ENCODE measurements at places on chromosomes 1 and 21.

DNA sequence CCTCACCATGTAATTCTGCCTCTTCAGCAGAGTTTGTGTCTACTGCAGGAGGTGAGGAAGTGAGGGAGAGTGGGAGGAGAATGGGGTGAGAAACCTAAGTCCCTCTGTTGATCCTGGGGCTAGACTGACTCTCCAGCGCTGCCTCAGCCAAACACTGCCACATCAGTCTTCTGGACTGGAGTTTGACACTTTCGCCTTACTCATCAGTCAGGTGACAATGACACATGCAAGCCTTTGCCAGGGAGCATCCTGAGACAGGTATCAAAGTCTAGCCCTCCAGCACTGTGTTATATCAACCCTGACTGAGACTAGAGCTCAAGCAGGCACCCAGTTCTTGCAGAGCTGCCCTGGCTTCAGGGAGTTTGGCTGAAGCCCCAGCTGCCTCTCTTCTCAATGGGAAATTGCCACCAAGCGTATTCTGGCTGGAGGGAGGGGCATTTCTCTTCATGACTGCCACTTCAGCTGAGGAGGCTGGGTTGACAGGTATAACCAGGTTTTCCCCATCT, 33.3 kb upstream of the SUCO start:
- no peak for DNase-seq

GRCh38 chr1:197356723-197357533, 88.9 kb downstream of the CRB1 start:
- DNase-seq = peak; percentile 80

- DNase-seq = no peak
Measured at GRCh38 chr1:17991996-17992395, 115.6 kb upstream of the IGSF21 start.

DNA sequence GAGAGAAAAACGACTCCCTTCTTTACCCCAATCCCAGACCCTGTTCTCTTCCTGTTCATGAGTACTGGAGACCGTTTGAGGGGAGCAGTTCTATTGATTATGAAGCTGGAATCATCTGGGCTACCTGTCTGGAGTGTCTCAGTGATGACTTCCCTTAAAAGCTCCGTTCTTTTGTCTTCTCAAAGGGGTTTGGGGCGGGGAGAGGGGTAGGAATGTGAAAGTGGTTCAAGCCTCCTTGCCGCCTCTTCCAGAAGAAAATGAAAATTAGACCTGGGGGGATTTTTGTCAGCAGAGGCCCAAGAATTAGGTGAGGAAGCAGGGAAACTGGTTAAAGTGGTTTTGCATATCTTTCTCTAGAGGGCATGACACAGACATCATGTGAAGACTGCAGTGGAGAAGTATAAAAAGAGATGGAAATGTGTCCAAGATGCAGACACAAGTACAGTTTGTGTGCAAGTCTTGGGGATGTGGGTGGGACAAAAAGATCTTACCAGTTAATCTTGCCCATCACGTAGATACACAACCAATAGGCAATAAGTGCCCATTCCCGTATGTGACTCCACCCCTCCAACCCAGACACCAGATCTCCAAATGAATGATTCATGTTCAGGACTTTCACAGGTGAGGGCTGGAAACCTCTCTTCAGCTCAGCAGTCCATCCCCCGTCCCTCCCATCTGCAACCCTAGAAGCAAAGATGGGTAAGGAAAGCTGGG, 470 bp upstream of the MTMR11 start:
- peak; percentile 86 for DNase-seq

- no peak for DNase-seq
Measured at GRCh38 chr1:101451888-101452287, 215.1 kb downstream of the S1PR1 start.

GRCh38 chr1:151817353-151817730, 12.1 kb upstream of the LINGO4 start:
- peak; percentile 43 for DNase-seq

GRCh38 chr1:94285031-94285654, 47.8 kb upstream of the ARHGAP29 start:
- no peak for DNase-seq

DNA sequence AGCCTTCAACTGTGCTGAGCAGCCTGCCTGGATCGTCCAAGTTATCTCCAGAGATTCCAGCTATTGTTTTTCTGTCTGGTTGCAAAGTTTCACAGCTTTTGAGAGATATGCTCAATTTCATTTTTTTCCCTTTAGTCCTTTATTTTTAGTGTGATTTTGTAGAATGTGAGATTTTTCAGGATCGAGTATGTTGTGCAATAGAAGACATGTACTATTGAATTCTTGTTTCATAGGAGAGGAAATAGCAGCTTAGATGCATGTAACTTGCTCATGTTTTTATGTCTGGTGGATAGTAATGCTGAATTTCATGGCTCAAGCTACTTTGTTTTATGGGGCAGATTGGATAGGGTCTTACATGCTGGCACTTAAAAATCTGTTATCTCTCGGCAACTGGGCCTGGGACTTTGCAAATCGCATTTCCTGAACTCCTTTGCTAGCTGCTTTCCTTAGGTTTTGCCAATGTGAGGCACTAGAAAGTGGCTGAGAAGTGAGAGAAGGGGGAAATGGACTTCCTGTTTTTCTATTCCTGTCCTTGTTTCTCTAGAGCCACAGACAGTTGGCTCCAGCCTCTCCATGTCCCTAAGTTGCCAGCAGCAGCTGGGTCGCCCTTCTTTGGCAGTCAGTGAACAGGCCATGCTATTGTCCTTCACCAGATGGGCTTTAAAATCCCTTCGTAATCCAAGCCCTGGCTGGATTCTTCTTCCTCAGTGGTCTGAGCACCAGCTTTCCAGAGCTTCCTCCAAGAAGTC, 101.4 kb upstream of the PDE4B start:
- DNase-seq = no peak

- DNase-seq = peak; percentile 64
Measured at GRCh38 chr1:117606649-117607430, 992 bp downstream of the TENT5C start.

GRCh38 chr1:10635085-10635896, 160.5 kb downstream of the PEX14 start:
- no peak for DNase-seq

- DNase-seq = no peak
Measured at GRCh38 chr1:207203541-207203940, 99.5 kb downstream of the C4BPA start.

DNA sequence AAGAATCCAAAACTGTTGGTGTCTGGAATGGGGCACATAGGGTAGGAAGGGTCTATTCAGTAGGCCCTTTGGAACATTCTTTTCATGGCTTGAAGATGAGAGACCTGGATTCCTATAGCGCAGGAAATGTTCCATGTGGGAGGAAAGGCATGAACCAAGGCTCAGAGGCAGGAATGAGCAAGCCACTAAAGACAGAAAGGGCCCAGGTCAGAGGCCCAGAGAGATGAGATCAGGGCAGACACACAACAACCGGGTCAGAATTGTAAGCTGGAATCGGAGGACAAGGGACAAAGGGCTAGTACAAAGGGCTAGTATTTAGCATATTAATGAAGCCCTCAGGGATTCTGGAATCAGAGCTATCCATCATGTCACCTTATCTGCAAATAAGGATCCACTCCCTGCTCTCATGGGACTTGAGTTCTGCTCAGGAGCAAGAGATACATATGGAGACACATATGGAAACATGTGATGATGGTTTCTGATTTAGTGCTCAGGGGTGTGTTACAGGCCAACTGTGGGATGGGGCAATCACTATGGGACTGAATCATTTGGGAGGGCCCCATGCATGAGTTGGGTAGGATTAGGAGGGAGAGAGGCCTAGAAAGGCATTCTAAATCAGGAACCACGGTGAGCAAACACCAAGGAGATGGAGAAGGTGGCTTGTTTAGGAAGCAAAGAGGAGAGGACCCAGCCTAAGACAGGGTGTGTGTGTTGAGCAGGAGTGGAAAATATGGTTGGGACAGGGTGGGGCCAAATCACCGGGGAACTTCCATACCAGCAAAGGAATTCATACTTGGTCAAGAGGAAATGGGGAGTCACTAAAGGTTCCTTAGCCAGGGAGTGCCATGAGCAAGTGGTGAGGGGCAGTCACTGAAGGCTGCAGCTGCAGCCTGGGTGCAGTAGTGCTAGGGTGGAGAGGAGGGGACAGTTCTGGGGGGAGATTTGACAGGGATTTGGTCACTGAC, 8.6 kb downstream of the NECTIN4 start:
- no peak for DNase-seq

DNA sequence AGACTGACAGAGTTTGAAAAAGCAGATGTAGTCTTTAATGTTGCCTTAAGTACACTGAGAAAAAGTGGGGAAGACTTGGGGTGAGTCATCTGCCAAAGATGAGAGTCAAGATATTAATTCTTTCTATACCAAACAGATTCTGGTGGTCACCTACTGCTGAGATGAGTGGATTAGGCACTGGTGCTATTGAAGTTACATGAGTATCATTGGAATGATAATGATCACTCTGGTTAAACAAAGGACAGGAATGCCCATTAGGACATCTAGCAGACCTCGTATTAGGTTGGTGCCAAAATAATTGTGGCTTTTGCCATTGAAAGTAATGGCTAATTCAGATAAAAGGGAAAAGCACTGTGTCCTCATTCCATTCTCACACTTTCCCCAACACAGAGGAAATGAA, 1588.9 kb downstream of the KCNT2 start:
- DNase-seq = no peak

GRCh38 chr1:15961492-15961891, 14.4 kb downstream of the ZBTB17 start:
- DNase-seq = no peak

DNA sequence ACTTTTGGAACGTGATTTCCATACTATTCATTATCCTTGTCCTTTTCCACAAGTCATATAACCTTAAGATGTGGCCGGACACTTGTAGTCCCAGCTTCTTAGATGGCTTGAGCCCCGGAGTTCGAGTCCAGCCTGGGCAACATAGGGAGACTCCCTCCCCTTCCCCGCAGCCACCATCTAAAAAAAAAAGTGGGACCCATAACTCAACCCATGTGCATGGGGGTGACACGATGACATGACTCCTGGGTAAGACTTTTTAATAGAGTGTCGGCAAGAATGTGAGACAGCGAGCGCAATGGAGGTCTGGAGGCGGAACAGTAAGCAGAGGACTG, 25.7 kb downstream of the MIA3 start:
- no peak for DNase-seq

DNA sequence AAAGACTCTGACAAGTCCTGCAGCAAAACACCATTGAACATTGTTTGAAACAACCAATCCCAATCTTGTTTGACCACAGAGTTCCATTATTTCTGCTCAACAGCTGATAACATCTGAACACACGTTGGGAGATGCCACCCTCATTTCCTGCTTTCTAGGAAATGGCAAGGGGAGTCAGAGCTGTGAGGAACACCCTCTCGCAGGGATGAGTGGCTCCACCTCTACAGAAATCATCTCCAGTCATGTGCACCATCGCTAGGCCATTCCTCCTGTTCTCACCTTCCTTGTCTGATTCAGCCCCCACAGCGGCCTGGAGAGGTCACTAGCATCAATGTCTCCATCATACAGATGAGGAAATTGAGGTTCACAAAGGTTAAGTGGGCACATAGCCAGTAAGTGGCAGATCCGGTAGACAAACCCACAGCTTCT, 22.4 kb upstream of the RUNX3 start:
- no peak for DNase-seq

- DNase-seq = no peak
Measured at GRCh38 chr1:36989241-36989640, 45.1 kb downstream of the GRIK3 start.

DNA sequence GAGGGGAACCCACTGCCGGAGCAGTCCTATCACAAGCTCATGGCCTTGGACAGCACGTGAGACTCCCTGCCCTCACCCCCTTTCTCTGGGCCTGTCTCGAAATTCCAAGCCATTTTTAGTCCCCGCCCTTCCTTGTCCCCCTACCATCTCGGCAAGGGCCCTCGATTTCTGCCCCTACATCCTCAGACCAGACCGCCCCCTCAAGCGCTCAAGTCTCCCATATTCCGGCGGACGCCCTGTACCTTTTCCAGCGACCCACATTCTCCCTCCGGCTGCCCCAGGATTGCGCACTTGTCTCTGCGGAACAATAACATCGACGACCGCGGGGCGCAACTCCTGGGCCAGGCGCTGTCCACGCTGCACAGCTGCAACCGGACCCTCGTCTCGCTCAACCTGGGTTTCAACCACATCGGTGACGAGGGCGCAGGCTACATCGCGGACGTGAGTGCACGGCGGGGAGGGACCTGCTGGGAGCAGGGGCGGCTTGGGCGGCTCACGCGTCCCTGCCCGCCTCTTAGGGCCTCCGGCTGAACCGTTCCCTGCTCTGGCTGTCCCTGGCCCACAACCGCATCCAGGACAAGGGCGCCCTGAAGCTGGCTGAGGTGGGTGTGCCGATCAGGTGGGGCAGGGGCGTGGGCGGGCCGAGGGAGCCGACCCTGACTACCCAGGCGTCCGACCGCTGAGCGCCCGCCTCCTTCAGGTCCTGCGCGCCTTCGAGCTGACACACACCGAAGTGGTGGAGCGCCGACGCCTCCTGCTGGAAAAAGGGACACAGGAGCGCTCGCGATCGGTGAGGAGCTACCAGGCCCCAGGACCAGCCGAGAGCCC, 7.0 kb downstream of the LRRC71 start:
- DNase-seq = peak; percentile 92

GRCh38 chr1:226109829-226110248, 47.3 kb downstream of the H3-3A start:
- peak; percentile 87 for DNase-seq

DNA sequence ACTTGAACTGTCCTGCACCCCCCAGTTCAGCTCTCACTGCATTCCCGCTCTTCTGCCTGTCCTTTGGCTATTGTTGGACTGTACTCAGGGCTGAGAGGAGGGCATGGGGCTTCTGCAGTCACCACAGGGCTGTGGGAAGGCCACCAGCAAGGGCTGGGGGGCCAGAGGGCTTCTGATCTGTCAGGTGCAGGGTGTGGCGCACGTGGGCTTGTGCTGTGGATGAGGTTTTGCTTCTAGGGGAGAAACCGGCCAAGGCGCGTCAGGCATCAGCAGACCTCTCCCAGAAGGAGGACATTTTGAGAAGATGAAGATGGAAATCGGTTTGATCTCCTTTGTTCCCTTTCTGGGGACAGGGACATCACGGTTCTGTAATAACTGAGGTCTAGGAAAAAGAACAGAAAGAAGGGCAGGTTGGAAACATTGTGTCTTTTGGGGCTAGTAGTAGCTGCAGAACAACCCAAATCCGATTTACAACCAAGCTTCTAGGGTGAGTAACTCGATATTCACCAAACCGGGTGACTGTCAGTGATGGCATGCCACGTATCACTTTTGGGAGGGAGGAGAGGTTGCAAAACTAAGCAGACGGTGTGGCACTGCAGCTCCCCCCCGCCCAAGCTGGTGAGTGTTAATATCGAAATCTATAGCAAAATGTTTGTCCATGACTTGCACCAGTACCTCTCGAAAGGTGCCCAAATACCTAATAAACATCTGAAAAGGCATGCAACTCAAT, 40.9 kb downstream of the AGPAT3 start:
- no peak for DNase-seq

DNA sequence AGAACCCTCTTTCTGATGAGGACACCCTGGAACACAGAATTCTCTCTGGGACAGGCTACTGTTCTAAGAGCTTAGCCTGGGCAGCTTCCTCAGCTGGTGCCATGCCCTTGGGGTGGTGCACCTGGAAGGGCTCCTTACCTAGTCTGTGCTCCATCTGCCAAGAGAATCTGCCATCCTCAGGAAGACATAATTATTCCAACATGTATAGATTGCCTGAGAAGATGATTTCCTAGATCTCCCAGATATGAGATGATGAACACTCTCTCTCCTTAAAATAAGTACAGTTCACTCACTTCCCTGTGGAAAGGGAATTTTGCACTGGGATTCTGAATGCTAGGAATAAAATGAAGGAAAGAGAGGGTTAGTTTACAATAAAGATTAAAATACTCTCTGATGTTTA, 87.6 kb downstream of the NENF start:
- no peak for DNase-seq
